ENCODE measurements at places on chromosomes 6 and 20. TPM values are rescaled to one million over a fixed set of nuclear protein-coding genes. Genes with fewer than 3 reads are reported as not detected.

- H3K27ac ChIP-seq: peak overlapping the region; percentile 46
- H3K36me3 ChIP-seq: peaks cover 20% of the 10 kb centered on the region
- H3K27me3 ChIP-seq: no peaks in the 10 kb centered on the region
- DNase-seq: no peak
Measured at GRCh38 chr6:150934380-150934779, 68.9 kb downstream of the MTHFD1L start.

DNA sequence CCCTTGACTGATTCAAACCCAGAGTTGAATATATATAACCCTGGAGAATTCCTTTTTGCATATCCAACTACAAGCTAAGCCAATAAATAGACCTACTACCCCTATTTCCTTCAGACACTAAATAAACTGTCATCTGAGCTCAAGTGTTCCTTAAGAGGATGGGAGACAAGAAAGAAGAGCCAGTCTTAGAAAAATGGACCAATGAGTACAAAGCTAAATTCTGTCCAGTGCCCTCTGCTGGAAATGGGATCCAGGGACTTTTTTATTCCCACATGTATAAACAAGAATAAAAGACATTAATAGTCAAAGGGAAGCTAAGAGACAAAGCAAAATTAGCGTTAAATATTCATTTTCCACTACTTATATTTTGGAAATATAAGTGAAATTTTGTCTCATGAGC, 4.8 kb downstream of the PPP1R10 start:
- peaks cover 9% of the 10 kb centered on the region for H3K27me3 ChIP-seq
- H3K27ac ChIP-seq: peak overlapping the region; percentile 73
- no peak overlapping the region for H3K4me3 ChIP-seq
- no peak for DNase-seq
- H3K4me1 ChIP-seq: peaks cover 64% of the 10 kb centered on the region
- H3K36me3 ChIP-seq: peaks cover 94% of the 10 kb centered on the region

DNA sequence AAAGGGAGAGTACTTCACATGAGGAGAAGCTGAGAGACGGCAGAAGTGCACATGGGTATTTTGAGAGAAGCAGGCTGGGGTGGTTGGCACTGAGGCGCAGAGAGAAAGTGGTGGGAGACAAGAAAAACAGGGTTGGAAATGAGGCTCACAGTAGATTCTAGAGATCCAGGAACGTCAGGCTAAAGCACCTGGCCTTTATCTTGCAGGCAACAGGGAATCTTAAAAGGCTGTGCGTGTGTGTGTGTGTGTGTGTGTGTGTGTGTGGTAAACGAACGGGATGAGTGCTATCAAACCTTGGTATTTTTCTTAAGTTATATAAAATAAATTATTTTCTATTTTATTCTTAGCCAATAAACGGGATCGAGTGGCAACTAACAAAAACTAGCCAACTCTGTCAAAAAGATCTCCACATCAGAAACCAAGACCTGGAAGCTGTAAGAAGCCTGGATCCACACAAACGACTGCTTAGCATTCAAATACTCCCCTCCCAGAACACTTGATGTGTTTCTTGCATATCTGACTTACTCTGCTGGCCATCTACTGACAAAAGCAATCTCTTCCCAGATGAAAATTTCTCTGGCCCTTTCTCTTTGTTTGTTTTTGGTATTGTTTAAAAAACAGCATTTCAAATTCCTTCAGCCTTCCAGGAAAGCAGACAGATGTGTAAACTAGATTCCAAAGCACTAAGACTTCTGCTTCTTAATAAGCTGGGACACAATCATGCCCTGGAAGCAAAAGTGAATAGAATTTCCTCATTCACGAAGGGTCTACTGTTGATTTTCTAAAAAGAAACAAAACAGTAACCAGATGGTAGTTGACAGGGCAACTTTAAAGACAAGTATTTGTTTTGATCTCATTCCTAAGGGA, 44.8 kb upstream of the FABP7 start:
- H3K4me1 ChIP-seq: no peaks in the 10 kb centered on the region
- no peak for DNase-seq
- H3K36me3 ChIP-seq: no peaks in the 10 kb centered on the region
- no peaks in the 10 kb centered on the region for H3K27me3 ChIP-seq
- H3K27ac ChIP-seq: no peak overlapping the region

DNA sequence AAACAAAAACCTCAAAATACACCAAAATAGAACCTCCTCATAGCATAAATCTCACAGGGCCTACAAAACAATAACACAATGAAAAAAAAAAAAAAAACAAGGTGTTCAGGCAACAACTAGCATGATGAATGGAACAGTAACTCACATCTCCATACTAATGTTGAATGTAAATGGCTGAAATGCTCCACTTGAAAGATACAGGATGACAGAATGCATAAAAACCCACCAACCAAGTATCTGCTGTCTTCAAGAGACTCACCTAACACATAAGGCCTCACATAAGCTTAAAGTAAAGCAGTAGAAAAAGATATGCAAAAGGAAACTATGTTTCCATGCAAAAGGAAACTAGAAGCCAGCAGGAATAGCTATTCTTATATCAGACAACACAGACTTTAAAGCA, 121.3 kb downstream of the CDK19 start:
- H3K36me3 ChIP-seq: peaks cover 8% of the 10 kb centered on the region
- no peak overlapping the region for H3K4me3 ChIP-seq
- no peak overlapping the region for H3K27ac ChIP-seq
- peaks cover 22% of the 10 kb centered on the region for H3K4me1 ChIP-seq
- no peaks in the 10 kb centered on the region for H3K27me3 ChIP-seq

DNA sequence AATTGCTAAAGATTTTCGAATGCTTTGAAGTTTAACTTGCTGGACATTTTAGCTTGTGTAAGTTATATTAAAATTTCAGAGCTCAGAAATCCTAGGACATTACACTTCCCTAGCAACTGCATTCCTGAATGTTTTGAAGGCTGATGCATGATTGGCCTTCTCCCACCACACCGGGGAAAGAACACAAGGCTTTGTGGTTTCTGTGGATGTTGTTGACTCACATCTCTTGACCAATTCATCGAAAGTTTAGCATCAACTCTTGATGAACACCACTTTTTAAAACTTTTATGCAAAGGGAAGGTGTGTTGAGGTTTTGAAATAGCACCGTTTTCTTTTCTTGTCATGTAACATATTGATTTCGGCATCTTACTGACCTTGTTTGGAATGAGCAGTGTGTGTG, 81.1 kb downstream of the RIMS1 start:
- no peaks in the 10 kb centered on the region for H3K27me3 ChIP-seq
- H3K4me3 ChIP-seq: no peak overlapping the region
- DNase-seq: no peak
- no peaks in the 10 kb centered on the region for H3K36me3 ChIP-seq
- H3K4me1 ChIP-seq: no peaks in the 10 kb centered on the region

ECT2L gene
- total RNA-seq: not detected

SSTR4 gene
- not detected for total RNA-seq

TNXB gene
- total RNA-seq: 10.6 TPM

All from Calu3 (cell line).